ENCODE measurements at places on chromosomes 2 and 18. TPM values are rescaled to one million over a fixed set of nuclear protein-coding genes. Genes with fewer than 3 reads are reported as not detected.

GRCh38 chr2:117562654-117563053, 251.8 kb upstream of the DDX18 start:
- no peak for DNase-seq

- peak; percentile 43 for DNase-seq
Measured at GRCh38 chr2:240436683-240437550, 1.5 kb downstream of the GPC1 start.

DNA sequence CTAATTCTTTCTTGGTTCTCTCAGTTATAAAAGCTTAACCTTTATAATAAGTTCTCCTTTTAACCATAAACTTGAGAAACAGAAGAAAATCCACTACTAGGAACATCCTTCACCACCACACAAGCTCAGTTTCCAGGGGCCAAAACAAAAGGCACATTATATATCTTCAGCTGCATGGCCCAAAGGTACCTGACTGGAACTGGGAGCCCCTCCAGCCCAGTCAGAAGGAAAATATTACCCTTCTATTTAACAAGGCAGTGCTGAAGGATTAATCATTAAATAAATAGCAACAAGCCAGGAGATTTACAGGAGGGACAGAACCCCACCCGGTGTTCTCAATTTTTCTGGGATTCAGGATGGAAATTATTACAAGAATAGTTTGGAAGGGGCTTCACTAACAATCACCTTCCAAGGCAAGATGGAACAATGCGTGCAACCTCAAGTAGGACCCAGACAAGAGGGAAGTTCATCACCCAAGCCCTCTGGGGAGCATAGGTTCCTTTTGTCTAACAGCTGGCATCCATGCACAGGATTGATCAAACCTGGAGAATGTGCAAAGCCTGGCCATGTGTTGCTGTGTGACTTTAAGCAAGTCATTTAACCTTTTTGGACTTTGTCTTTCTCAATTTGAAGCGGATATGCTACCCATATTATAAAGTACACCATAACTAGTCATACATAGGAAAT, 159.6 kb upstream of the SETBP1 start:
- DNase-seq = no peak

- no peak for DNase-seq
Measured at GRCh38 chr2:25145803-25146202, 22.6 kb downstream of the POMC start.

DNA sequence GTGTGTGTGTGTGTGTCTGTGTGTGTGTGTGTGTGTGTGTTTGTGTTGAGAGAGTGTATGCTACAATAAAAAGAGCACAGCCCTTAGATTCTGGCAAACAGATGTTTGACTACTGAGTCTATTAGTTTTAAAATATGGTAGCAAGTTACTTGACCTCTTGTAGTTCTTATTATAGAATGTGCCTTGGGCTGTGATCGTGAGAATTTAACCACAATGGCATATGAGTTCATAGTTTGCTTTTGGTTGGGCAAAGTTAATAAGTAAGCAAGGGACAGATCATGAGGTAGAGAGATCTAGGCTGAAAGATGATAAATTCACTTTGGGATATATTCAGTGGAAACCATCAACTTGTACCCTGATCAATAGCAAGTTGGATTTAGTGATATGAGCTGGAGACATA, 334.3 kb upstream of the VWC2L start:
- DNase-seq = no peak

- peak; percentile 63 for DNase-seq
Measured at GRCh38 chr2:162123806-162124758, 28.0 kb downstream of the GCG start.

GRCh38 chr2:241381872-241382271, 25.8 kb downstream of the FARP2 start:
- no peak for DNase-seq

GRCh38 chr2:62713837-62714236, 8.3 kb downstream of the EHBP1 start:
- DNase-seq = peak; percentile 28

GRCh38 chr2:74333175-74333574, 10.0 kb downstream of the SLC4A5 start:
- peak; percentile 31 for DNase-seq

DNA sequence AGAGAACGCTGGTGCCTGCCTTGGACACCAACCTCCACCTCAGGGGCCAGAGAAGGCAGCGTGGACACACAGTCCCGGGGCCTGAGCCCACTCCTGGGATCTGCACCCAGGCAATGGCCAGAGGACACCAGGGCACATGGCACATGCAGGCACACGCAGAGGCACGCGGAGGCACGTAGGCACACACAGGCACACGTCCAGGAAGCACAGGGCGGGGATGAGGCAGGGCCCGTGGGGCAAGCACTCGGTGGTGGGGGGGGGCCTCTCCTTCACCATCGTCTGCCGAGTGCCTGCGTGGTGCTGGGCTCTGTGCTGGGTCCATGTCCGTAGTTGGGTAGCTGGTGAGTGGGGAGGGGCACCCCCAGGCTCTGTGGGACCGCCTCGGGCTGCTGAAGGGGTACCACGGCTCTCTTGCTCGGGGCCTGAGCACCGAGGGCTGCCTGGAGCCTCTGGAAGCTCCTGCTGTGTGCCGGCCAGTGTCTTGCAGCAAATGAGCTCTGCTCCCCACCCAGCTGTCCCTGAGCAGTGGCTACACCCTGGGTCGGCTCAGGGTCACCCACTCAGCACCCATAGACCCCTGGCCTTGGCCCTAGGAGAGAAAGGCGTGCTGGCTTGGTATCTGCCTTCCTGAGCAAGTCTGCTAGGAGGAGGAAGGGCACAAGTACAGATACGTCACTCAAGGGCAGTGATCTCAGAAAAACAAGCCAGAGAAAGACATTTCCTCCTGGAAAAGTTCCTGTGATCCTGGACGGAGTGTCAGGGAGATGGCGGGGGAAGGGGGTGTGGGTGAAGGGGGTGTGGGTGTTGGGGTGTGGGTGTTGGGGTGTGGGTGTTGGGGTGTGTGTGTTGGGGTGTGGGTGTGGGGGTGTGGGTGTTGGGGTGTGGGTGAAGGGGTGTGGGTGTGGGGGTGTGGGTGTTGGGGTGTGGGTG, 26.4 kb downstream of the RTP5 start:
- peak; percentile 30 for DNase-seq

- DNase-seq = no peak
Measured at GRCh38 chr18:56382541-56382940, 255.9 kb downstream of the TXNL1 start.

GRCh38 chr18:31566576-31567306, 24.9 kb upstream of the TTR start:
- no peak for DNase-seq

DNA sequence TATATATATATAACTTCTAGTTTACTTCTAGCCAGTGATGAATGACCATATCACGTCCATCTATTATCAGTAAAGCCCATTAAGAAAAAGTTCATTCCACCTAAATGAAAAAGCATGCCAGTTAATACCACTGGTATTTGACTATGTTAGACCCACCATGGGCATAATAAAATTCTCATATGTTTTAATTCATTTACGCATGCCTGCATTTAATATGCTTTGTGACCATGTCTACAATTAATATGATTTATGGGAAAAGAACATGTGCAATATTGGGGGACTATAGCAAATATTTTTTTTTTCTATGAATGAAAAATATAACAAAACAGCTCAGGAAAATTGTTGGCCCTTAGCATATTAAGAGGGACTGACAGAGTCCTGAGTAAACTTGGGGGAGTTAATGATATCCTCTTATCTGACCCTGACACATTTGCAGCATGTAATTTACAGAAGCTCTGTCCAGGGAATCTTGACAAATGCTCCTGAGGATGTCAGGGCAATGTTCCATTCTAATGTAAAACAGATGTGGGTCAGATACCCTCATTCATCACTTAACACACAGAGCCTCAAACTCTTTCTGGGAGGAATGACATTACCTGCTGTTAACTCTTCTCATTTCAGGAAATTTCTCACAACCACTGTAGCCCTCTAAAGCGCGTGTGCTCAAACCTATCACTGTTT, 90.6 kb downstream of the PAX3 start:
- no peak for DNase-seq

- no peak for DNase-seq
Measured at GRCh38 chr2:88735853-88736252, 44.4 kb downstream of the RPIA start.

GRCh38 chr2:216229277-216229914, 120.2 kb downstream of the XRCC5 start:
- no peak for DNase-seq

DNA sequence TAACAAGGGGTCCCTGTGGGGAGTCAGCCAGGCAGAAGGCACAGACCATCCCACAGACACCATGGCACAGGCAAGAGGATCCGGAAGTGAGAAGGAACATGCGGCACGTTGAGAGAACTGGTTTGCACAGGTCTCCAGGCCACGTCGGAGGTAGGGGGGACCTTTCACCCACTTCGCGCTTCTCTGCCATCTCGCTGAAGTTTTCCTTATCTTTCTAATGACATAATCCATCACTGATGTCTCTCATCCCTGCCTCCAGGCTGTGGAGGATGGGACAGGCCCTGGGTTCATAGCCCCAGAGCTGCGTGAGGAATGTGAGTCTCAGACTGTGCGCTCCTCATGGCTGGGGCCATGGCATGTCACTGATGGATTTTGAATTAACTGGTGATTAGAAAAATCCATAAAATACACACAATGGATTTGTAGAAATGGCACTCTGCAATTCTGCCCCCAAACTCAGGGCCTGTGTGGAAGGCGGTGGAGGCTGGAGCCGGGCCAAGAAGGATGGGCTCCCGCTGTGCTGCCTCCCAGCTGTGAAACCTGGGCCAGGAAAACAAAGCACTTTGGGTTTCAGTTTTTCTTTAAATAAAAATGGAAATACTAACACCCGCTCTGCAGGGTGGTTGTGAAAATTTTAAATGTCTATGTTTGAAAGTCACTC, 113.3 kb upstream of the ALKAL2 start:
- DNase-seq = no peak

- no peak for DNase-seq
Measured at GRCh38 chr18:13455960-13456481, 237.5 kb downstream of the LDLRAD4 start.

- DNase-seq = no peak
Measured at GRCh38 chr2:37833423-37833822, 91.7 kb upstream of the RMDN2 start.

- no peak for DNase-seq
Measured at GRCh38 chr2:101064505-101064867, 62.4 kb downstream of the RPL31 start.

- DNase-seq = peak; percentile 62
Measured at GRCh38 chr2:105410554-105410953, 11.7 kb upstream of the FHL2 start.

MOGAT1 gene
- not detected for polyA plus RNA-seq

SULT1C4 gene
- polyA plus RNA-seq = 0.50 TPM

CIDEA gene
- not detected for polyA plus RNA-seq

KCNG3 gene
- not detected for polyA plus RNA-seq

CCDC178 gene
- not detected for polyA plus RNA-seq

ITGA4 gene
- 5.8 TPM for polyA plus RNA-seq

DNAH6 gene
- polyA plus RNA-seq = 0.09 TPM

ZNF385B gene
- not detected for polyA plus RNA-seq

CAVIN2 gene
- polyA plus RNA-seq = 7.7 TPM

Data from IMR-90 (cell line).